ENCODE measurements at places on chromosomes 6 and 20.

DNA sequence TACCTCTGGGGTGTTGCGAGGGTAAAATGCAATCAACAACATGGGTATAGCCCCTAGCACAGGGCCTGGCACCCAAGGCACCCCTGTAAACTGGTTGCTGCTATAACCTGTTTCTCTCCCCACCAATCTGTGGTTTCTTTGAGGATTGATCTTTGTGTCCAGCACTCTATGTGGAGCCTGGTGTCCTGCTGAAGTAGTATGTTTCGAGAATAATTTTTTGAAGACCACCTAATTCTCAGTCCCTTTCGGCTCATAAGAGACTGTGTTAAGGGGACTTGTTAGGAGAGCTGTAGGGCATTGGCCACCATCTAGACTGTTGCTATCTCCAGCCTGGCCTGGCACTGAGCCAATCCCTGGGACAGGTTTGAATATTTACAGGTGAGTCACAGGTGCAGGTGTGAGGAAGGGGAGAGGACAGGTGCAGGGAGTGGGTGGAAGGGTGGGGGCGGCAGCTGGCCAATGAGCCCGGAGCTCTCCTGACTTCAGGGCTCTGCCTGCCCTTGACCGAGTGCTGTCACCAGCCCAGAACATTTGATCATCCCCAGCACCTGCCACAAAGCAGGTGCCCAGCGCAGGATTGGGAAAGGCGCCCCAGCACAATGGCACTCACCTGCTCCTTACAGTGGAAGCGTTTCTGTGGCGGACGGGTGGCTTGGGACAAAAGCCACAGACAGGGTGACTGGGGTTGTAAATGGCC, 8.1 kb upstream of the C20orf144 start:
- DNase-seq: no peak

GRCh38 chr6:31558631-31559500, 11.5 kb downstream of the NFKBIL1 start:
- peak; percentile 99 for DNase-seq

DNA sequence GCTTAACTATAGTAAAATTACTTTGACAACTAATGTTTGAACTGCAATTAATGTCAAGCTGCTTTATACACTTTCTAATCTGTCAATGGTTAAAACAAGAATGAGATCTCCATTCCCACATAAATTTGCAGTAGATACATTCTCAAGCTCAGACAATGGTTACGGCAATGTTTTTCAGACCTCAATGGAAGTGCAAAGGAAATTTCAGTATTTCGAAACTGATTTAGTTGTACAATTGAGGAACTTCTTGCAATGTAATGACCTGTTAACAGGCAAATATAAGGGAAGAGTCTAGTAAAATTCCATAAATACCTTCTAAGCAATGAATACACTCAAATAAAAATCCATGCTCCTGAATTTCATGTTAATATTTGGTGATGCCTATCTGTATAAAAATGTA, 94.7 kb downstream of the ADTRP start:
- DNase-seq: peak; percentile 48

DNA sequence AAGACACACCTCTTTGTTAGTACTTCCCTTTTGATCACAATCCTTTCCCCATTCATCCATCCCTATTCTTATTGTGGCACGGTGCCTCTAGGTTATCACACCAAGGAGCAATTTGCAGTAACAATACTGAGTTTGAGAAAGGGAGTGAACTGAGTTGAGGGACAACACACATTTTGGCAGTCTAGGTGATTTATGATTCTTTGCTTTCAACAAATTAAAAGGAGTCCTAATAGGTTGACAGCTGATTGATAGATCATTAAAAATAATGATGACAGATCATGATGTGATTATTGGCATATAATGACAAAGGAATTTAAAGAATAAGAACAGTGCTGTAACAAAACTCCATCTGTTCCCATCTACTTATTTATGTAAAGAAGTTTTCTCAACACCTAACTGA, 36.7 kb downstream of the IMPG1 start:
- DNase-seq: no peak

- peak; percentile 36 for DNase-seq
These were observed 75.4 kb upstream of the ECI2 start for GRCh38 chr6:4210629-4211419.
